Kidney epithelial cell (primary cell): ENCODE measurements at places on chromosomes 2 and 18.

DNA sequence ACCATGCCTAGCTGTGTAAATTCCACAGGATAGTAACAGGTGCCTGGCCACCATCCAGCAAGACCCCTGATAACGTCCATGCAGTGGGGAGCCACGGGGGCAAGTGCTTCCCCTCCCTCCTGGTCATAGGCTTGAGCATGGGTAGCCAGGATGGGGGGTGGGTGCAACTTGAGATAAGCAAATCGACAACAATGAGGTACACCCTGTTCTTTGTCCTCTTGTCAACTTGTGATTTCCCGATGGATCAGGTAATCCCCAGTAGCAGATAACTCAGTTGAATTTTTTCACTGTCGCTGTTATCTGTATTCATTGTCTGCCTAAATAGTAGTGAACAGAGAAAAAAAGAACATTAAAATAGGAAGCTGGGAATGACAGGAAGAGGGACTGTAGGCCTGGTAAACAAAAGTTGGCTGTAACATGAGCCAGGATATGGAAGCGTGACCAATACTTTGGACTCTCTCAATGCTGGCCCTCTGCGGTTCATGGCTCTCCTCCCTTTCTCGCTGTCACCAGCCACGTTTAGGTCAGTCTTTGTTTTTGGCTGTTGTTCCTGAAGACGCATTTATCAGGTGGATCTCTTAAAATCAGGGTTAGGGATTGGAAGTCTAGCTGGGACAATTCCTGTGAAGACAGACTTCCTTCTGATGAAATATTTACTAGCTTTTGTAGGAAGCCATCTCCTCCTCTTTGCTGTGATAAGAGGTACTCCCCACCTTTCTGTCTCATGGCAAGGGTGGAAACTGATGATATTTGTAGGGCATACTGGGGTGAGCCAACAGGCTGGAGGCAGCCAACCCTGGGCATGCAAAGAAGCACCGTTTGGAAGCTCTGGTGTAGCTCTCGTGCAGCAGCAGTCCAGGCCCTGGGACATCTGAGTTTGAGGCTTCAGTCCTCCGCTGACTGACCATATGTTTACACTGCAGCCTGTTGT lies 42.4 kb downstream of the TCF7L1 start:
- no peak for DNase-seq

DNA sequence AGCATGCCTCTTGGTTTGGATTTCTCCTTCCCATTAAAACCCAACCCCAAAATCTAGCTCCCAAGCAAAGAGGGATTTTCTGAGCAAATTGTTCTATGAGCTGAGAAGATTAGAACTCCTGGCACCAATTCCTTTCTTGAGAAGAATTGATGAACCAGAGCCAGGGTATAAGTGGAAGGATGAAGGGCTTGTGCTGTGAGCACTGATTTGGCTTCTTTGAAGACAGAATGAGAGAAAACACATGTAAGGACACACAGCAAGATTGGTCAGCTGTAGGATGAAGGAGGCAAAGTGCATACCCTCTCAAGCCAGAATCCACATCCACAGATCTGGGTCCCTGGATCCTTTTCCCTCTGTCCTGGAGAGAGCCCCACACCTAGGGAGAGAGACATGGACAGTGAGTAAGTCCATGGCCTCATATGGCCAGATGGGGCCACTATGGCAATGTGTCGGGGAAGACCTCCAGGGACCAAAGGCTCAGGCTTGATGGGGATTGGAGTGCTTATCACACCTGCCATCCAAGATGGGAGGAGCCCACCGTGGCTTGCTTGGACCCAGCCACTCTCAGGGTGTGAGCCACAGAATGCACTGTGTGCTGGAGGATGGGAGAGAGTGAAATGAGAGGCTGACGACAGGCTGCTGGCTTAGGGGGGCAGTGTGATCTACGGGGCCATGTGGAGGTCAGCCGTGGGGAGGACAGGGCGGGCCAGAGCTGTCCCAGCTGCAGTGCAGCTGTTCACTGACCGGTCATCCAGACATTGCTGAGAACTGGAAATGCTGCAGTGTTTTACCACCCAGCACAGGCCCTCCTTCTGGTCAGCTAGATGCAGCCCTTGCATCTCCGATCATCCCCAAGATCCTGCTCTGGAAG lies 339.8 kb downstream of the CYP26B1 start:
- no peak for DNase-seq

DNA sequence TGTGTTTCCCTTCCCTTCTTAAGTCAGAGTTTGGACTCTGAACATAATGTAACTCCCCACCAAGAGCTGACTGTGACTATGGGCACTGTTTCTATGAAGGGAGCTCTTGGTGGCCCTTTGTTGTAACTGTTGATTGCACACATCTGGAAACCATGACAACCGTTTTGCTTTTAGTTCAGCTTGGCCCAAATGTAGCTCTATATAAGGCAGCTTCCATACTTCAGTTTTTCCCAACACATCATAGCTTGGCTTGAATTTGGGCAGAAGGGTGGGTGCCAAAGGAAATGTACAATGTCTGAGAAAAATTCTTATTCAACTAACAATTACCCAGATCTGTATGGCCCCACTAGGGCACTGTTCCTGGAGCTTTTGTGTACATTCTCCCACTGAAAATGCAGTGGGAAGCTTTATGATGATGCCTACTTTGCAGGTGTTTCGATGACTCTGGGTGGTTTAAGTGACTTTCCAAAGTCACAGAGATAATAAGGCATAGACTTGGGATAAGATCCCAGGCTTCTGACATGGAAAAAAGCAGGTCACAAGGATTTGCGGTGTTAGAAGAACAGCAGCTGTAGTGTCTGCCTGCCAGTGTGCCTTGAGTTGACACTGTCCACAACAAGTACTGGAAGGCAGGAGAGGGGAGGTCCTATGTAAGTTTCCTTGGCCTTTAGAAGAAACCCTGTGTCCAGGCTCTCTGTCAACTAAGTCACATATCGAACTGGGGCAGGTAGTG lies 2.4 kb upstream of the CETN1 start:
- DNase-seq = no peak

DNA sequence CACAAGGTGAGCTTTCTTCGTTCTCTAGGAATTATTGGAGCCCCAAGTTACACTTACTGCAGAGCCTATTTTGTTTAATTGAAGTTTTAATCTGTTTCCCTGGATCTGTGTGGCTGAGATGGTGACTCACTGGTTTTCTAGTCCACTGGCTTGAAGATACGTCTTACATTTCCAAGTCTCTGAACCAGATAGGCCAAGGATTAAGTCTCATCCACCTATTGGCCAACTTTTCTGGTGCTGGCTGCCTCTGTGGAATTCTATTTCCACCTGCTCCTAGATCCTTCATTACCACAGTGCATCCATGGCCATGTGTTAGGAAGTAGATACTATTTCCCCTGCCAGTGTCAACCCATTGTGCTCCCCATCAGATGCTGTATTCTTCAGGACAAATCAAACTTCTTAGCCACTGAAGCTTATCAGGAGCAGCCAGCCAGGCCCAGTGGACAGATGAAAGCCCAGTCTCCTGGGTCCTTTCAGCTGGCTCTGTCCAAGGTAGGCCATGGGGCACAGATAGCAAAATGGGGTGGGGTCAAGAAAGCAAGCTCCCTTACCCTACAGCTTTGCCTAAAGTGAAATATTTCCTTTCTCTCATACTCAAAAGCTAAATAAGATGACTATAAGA lies 198.8 kb upstream of the TCF4 start:
- peak; percentile 32 for DNase-seq

DNA sequence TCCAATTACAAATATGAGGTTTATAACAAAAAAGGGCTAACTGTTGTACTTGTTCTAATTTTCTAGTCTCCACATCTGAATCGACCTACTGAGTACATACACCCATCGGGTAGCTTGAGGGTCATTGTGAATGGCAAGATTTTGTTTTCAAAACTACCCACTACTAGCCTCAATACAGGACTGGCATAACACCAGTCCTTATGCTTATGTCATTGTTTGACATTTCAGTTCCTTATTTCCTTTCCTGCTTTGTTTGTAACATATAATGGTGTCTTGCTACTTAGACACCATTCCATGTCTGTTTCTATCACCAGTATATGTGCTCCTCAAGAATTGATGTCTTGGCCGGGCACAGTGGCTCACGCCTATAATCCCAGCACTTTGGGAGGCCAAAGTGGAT lies 86.0 kb downstream of the EPHA4 start:
- DNase-seq = no peak

DNA sequence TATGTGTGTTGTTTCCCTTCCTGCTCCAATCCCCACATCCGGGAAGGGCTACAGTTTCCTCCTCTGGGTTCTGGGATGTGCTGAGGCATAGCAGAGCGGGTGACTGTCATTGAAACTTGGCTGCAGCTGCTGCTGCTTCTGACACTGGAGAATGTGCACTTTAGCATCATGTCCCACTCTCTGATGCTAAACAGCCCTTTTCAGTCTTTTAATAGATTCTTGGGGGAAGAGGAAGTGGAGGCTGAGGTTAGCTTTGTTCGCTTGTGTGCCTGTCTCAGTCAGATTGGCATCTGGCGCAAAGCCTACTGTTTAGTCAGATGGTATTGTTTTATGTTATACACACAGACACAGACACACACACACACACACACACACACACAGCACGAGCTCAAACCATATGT lies 136.5 kb upstream of the RND3 start:
- DNase-seq = no peak

GRCh38 chr2:19300961-19301360 lies 57.5 kb downstream of the OSR1 start:
- DNase-seq = no peak

DNA sequence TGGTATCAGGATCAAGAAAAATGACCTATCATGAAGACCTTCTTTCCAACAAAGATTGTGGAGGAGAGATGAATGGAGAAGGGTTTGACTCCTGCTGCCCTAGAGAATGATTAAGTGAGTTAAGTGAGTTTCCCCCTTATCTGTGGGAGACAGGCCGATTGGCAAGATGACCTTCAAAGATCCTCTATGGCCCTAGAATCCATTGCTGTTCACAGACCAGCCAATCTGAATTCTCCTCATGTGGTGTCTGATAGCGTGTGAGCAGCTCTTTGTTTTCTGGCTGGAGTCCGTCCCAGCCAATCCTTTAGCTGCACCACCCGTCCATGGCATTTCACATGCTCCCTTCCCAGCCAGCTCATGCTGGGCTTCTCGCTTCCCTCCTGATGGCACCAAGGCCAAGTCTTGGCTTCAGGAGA lies 79.4 kb downstream of the MARCHF4 start:
- no peak for DNase-seq

- DNase-seq = no peak
These were observed 209.4 kb downstream of the ZEB2 start for GRCh38 chr2:144310484-144310883.

GRCh38 chr2:118913803-118914645 lies 28.0 kb upstream of the MARCO start:
- no peak for DNase-seq

DNA sequence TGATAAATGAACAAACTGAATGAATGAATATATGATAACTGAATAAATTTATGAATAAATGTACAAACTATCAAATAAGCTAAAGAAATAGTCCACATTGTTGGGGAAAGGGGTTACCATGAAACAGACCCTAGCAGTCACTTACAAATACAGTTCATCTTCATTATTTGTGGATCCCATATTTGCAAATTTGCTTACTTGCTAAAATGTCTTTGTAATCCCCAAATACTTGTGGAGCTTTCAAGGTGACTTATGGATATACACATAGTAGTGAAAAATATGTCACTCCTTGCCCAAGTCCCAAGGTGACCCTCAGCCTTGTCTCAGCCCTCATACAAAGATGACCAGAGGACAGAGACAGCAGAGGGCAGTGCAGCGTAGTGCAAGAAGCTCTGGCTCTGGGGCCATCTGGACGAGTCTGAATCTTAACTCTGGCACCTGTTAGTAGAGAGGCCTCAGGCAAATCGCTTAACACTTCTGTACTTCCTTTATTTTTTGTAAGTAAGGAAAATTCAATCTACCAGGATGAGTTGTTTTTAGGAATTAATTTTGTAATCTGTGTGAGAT lies 3.1 kb downstream of the PAIP2B start:
- DNase-seq = no peak

DNA sequence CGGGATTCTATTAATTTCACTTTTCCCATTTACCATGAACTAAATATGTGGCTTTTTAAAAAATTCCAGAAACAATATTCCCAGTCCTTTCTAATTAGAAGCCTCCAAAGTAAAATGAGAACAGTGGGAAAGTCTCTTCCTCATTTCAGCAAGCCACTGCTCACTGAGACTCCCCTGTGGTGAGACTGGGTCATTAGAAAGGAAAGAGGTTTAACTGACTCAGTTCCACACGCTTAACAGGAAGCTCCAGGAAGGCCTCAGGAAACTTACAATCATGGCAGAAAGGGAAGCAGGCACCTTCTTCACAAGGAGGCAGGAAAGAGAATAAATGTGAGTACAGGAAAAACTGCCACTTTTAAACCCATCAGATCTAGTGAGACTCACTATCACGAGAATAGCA lies 258.9 kb upstream of the CHAC2 start:
- no peak for DNase-seq

DNA sequence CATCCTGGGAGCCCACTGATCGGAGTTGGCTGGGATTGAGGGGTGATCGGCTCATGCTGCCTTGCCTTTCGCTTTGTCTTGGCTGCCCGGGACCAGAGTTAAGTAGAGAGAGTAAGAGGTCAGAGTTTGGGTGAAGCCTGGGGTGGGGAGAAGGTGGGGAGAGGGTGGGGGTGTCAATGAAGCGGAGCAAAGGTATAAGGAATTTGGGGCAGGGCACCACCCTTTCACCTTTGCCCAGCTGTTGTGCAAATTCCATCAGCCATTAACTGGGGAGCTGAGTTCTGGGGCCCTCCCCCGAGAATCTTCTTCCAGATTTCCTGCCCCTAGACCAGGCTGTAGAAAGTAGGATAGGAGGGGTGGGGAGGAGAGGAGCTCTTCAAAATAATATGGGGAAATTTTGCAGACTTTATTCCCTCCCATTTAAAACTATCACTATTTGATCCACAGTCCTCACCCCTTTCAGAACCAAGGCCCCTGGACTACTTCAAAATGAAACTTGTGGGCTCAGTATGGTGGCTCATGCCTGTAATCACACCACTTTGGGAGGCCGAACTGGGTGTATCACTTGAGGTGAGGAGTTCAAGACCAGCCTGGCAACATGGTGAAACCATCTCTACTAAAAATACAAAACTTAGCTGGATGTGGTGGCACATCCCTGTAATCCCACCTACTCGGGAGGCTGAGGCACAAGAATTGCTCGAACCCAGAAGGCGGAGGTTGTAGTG lies at the start of gene SLC23A3:
TSS of gene SLC23A3 (minus strand) at position 100 of the 725 bp plus-strand sequence. CDS start at position 55, 45 bp downstream.
- no peak for DNase-seq

- no peak for DNase-seq
These were observed 3.7 kb upstream of the MRPS9 start for GRCh38 chr2:105034170-105034569.

- no peak for DNase-seq
These were observed 58.1 kb downstream of the SKA1 start for GRCh38 chr18:50432915-50433314.

- no peak for DNase-seq
These were observed 74.0 kb upstream of the SULT1C3 start for GRCh38 chr2:108165729-108166128.

- DNase-seq = peak; percentile 50
These were observed 175.8 kb upstream of the PIEZO2 start for GRCh38 chr18:11324956-11325882.

DNA sequence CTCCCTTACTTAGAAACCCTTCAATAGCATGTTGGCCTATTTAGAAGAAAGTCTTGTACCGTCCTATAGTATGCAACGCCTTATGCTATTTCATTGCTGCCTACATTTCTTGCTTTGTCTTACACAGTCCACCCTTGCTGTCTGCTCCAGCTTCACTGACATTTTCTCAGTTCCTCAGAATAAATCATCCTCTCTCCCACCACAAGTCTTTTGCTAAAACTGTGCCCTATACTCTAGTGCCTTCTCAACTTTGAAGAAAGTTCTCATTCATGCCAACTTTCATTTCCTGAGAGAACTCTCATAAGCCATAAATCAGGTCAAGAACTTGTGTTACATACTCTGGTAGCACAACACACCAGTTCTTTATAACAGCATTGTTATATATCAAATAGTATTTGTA lies 54.3 kb upstream of the COL3A1 start:
- DNase-seq = no peak

GRCh38 chr18:26504831-26505230 lies 43.5 kb downstream of the KCTD1 start:
- DNase-seq = no peak
